ENCODE measurements at places on chromosomes 3 and 15. TPM values are rescaled to one million over a fixed set of nuclear protein-coding genes. Genes with fewer than 3 reads are reported as not detected.

The GRM2 gene
- 0.50 TPM for total RNA-seq

The ATP13A5 gene
- total RNA-seq: not detected

The IL16 gene
- total RNA-seq: 10.1 TPM

- no peak for DNase-seq
Measured at GRCh38 chr3:154243353-154243752, 80.9 kb downstream of the DHX36 start.

DNA sequence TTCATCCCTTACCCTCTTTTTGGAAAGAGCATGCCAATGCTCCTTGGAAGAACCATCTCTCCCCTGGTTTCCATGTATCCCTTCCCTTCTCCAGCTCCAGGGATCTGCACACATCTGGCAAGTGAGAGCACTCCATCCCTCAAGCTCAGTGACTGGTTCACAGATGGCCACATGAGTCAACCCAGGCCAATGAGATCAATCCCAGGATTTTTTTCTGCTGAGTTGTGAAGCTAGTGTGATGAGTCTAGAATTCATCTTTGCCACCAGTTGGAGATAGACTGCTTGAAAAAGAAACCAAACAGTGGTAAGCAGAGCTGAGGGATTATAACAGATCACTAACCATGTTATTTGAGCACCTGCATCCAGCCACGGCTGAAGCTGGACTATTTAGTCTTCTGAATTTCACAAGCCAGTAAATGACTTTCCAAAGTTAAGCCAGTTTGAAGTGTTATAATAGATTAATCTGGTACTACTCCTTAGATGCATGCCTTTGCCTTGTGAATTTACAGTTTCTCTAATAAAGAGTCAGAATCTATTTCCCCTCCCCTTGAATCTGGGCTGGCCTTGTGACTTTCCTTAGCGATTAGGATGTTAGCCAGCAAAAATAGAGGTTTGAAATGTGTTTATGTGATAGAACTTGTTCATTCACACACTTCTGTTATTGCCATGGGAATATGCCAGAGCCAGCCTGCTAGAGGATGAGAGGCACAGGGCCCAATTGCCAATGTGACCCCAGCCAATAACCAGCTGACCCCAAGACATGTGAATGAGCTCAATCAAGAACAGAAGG lies 159.8 kb downstream of the WNT5A start:
- no peak for DNase-seq

DNA sequence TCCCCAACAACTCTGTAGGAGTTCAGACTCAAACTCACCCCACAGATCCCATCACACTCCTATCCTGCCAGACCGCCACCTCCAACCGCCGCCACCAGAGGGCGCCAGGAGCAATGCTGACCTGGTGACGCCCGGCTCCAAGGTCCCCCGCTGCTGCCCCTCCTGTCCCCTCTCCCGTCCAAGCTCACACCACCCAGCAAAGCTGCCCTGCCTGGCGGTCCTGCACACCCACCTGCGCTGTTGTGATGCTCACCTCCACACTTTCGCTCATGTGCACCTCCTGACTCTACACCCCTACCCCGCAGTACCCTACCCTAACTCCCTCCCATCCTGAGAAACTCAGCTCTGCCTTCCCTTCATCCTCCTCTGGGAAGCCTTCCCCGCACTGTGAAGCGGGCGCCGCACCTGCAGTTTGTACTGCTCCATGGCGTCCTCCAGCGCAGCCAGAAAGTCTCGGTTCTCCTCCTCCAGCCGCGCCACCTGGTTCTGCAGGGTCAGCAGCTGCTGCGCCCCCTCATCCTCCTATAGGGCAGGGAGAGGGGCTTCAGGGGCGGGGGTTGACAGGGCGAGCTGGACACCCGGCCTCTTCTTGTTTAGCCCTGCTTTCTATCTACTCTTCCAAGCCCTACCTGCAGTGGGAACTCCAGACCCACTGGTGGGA lies 7.9 kb downstream of the KIF7 start:
- peak; percentile 80 for DNase-seq

DNA sequence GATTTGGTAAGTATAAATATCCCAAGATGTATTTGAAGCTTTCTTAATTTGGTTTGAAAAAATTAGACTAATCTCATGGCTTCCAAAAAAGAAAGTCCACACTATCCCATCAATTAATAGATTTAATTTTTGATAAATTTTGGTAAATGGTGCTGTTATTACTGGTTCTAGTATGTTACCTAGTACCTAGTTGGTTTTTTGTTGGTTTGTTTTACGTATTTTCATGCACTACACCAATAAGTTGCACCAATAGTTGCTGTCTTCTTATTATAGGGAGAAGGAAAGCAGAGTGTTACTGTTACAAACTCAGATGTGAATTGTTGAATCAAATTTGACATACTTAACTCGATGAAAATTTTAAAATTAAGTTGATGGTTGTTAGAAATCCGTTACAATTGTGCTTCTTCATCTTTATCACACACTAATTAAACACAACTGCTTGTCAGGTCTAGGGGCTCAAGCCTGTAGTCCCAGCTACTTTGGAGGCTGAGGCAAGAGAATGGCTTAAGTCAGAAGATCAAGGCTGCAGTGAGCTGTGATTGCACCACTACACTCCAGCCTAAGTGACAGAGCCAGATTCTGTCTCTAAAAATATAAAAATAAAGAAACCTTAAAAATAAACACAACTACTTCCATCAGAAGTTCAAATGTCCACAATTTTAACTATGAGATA lies 23.1 kb upstream of the MBNL1 start:
- no peak for DNase-seq

DNA sequence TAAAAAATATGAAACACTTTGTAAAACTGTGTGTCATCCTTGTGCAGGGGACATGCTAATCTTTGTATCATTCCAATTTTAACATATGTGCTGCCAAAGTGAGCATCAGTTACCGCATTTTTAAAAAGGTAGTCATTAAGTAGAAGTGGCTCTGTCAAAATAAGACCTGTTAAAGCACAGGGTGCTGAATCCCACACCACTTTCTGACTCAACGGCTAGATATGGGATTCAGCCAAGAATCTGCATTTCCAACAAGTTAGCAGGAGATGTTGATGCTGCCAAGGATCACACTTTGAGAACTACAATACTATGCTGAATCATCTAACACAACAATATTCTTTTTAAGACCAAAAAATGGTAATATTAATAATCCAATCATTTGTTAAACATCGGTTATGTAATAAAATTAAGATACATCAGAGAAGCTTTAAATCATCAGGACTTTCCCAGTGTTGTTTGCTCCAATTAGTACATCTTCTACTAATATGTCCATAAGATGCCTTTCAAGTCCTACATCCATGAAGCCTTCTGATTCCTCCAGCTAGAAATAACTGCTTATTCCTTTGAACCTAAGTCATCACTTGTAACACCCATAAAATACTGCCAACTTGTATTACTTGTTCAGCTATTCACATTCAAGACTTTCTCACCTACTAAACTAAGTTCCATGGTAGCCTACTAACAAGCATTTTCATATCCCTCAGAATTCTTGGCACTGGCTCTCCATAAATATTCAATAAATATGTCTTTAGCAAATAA lies 71.1 kb downstream of the TBL1XR1 start:
- DNase-seq: no peak

DNA sequence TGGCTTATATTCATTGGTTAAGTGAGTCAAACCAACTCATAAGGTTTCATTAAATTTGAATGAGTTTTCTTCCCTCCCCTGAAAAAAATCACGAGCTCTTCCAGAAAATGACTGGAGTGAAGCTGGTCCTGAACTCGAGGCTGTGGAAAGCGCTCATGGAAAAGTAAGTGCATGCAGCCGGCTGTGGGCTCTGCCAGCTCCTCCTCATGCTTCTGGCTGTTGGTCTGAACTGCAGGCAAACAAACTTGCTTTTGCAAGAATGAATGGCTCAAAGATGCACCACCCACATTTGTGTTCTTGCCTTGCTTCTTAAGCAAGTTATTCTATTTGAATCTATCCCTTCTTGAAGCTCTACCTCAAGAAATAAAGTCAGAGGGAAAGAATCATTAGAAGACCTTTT lies 6.2 kb downstream of the ETV5 start:
- no peak for DNase-seq

DNA sequence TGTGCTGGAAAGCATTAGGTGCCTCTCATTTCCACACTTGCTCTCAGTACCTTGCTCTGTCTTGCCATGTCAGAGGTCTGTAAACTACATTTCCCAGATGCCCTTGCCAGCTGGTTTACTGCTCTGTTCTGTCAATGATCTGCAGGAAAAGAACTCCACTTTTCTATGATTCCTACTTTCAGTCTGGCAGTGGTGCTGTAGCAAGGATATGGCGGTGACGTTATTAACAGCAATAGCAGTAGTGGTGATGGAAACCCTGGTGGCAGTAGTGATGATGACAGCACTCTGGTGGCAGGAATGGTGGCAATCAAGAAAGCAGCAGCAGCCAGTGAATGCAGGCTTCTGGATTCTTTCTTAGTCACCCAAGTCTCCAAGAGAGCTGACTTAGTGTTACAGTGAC lies 665.2 kb downstream of the DIPK2A start:
- DNase-seq: no peak

- DNase-seq: no peak
Measured at GRCh38 chr15:101115393-101115785, 136.5 kb downstream of the CHSY1 start.

DNA sequence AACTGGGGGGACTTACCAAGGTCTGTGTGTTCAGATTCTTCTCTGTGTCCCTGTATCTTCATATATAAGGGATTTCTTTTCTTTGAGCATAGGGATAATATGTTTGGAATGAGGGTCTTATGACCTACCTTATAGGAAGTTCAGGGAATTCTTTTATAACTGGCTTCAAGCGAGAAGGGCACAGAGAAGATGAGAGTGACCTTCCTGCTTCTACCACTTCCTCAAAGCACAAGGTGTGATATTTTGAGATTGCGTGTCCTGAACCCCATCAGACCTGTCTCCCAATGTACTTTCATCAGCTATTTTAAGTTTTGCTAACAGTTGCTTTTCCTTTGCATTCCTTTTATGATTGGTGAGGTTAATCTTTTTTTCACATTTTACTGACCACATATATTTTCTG lies 3.1 kb upstream of the PSMD6 start:
- no peak for DNase-seq

DNA sequence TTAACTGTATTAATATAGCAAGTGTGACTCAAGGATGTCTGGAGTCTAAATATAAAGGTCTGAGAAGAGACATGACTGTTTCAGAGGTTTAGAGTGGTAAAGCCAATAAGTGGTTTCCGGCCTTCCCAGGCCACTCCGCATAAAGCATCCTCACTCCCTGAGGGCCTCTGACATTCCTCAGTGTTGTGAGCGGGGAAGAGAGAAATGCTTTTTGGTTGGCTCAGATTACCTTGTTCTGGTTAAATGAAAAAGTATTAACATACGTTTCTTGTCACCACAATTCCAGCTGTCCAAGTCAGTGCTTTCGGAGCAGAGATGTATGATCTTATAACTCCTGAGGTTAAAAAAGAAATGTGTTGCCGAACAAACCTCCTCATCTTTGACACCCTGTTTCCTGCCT lies 103.8 kb downstream of the RBMS3 start:
- no peak for DNase-seq

DNA sequence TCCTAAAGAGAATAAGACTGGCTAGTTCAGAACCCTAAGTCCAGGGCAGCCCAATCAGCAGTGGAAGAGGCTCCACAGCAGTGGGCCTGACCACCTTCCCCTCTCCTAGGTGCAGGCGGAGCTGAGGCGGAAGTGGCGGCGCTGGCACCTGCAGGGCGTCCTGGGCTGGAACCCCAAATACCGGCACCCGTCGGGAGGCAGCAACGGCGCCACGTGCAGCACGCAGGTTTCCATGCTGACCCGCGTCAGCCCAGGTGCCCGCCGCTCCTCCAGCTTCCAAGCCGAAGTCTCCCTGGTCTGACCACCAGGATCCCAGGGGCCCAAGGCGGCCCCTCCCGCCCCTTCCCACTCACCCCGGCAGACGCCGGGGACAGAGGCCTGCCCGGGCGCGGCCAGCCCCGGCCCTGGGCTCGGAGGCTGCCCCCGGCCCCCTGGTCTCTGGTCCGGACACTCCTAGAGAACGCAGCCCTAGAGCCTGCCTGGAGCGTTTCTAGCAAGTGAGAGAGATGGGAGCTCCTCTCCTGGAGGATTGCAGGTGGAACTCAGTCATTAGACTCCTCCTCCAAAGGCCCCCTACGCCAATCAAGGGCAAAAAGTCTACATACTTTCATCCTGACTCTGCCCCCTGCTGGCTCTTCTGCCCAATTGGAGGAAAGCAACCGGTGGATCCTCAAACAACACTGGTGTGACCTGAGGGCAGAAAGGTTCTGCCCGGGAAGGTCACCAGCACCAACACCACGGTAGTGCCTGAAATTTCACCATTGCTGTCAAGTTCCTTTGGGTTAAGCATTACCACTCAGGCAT lies 33.7 kb downstream of the VIPR1 start:
- no peak for DNase-seq

GRCh38 chr3:7752005-7752404 lies 749.6 kb upstream of the LMCD1 start:
- no peak for DNase-seq

DNA sequence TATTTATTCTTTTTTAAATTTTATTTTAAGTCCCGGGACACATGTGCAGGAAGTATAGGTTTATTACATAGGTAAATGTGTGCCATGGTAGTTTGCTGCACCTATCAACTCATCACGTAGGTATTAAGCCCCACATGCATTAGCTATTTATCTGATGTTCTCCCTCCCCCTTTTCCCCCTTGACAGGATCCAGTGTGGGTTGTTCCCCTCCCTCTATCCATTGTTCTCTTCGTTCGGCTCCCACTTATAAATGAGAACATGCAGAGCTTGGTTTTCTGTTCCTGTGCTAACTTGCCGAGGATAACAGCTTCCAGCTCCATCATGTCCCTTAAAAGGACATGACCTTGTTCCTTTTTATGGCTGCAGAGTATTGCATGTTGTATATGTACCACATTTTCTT lies 220.3 kb downstream of the OCA2 start:
- DNase-seq: no peak

DNA sequence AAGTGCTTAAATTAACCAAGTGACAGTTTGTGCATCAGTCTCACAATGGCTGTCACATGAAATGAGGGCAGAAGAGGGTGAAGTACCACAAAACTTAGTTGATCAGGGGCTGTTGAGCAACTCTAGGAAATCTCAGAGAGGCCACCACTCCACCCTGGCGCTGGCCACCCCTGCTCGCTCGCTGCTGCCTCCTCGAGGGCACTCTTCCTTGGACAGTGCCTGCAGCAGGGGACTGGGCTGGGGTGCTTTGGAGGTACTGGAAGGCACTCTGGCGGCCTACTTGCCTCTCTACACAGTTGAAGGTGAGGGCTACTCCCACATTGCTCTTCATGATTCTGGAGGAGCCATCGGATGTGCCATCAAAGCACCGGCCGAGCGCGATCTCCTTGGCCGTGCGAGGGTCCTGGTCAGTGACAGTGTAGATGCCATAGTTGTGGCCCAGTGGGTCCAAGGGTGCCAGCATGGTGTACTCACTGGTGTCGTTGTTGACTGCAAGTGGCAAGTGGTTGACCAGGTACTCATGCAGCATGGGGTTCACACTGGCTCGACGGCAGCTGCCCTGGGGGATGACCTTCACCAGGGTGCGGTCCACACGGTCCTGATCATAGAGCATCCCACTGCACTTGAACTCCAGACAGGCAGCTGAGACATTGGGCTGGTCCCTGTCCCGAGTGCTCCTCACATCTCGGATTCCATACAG lies 11.6 kb upstream of the CLPX start:
- no peak for DNase-seq

- DNase-seq: no peak
Measured at GRCh38 chr3:104992676-104993075, 374.0 kb upstream of the ALCAM start.

GRCh38 chr3:162170581-162170980 lies 674.0 kb downstream of the OTOL1 start:
- DNase-seq: no peak
